ENCODE measurements at places on chromosomes 11 and 22.

DNA sequence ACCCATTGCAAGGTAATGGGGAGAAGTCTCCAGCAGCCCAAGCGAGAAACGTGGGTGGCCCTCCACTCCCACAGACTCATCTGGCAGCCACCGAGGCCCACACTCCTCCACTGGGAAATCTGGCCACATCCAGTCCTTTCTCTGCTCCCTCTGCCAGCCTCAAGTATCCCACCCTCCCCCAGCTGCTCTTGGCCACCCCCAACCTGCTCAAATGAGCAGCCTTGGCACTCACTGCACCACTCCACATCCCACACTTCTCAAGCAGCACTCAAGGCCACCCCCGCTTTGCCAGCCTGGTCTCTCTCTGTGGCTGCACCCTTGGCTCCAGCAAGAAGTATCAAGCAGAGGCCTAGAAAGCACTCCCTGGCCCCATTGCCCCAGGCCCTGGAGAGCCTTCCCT is 28.2 kb downstream of the SLC22A12 start:
- H3K4me1 ChIP-seq = peaks cover 7% of the 10 kb centered on the region
- DNase-seq = no peak
- no peaks in the 10 kb centered on the region for H3K36me3 ChIP-seq
- H3K4me3 ChIP-seq = no peak overlapping the region

DNA sequence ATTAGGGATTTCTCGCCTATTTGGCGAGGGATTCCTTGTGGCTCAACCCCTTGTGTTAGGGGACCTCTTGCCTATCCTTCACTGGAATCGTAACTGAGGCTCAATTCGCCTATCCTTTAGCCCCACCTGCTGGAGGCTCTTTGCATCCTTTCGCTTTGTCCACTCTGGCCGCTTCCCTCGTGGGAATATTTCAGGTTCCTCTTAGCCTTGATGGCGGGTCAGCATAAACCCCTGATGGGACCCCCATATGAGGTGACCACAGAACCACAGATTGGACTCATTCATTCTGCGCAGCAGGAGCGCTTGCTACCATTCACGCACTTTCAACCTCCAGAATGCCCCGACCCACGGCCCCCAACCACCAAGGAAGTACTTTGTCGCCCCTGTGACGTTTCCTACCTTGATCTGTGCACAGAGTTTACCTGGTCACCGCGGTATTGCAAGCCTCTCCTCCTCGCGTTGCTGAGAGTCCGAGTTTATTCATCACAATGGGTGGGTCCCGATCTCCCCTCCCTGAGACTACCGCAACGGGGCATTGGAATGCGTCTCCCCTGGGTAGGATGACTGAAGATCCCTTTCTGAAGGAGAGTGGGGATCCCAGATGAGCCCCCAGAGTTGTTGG is at the start of gene OR52N2:
Gene OR52N2 (plus strand): TSS at position 425 of the 622 bp plus-strand sequence. CDS start 11,412 bp downstream, outside the sequence.
- peaks cover 41% of the 10 kb centered on the region for H3K27me3 ChIP-seq
- H3K36me3 ChIP-seq = peaks cover 4% of the 10 kb centered on the region
- peak within 1 kb of the TSS; percentile 75 for H3K27ac ChIP-seq
- H3K4me3 ChIP-seq = peak within 1 kb of the TSS; percentile 95
- H3K4me1 ChIP-seq = peaks cover 12% of the 10 kb centered on the region
- DNase-seq = peak; percentile 58

DNA sequence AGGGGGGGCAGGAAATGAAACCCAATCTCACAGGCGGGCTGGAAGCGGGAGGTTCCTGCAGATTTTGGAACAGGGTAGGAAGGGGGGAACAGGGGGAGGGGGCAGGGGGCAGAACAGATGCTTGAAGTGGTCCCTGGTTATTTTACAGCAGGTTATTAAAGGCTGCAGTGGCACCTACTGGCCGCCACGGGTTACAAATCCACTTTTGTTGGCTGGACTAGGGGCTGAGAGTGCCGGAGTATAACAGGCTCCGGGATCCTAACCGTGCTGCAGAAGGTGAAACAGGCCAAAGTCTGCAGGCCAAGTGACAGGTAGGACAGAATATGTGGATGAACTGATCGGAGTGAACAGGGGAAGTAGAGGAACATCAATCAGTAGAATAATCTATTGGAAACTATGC is 2.5 kb downstream of the ROBO3 start:
- H3K27ac ChIP-seq = no peak overlapping the region
- H3K36me3 ChIP-seq = peaks cover 10% of the 10 kb centered on the region
- peaks cover 37% of the 10 kb centered on the region for H3K4me1 ChIP-seq
- no peak for DNase-seq
- H3K27me3 ChIP-seq = peaks cover 89% of the 10 kb centered on the region
- peak overlapping the region; percentile 71 for H3K4me3 ChIP-seq

GRCh38 chr11:29480981-29481380 is 535.8 kb downstream of the KCNA4 start:
- no peaks in the 10 kb centered on the region for H3K4me1 ChIP-seq
- H3K36me3 ChIP-seq = no peaks in the 10 kb centered on the region
- no peaks in the 10 kb centered on the region for H3K27me3 ChIP-seq
- DNase-seq = no peak

DNA sequence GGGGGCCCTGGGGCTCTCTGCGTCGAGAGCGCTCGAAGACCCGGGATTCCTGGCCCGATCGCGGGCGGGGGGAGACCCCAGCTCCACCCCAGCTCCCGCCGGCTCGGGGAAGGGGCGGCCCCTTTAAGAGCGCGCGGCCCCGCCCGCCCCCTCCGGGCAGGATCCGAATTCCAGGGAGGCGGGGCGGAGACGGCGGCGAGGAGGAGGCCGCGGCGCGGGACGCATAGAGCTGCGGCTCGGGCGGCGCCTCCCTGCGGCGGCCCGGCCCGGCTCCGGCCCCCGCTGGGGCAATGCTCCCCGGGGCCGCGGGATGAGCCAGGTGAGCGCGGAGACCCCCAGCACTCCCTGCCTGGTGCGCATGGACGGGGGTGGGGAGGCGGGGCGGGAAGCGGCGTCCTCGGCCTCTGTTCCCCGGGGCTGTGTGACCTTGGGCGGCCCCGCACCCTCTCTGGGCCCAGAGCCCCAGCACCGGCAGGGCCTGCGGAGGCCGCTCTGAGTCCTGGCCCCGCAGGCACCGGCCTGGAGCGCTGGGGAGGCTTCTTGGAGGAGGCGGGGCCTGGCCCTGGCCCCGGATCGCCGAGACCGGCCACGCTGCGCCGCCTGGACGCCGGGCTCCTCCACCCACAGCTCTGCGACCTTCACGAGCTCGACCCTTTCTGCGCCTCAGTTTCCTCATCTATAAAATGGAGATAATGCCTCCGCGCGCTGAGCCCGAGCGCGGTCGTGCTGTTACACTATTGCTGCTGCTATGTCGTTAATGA is 565 bp downstream of the GAS2L1 start:
- H3K27ac ChIP-seq = peak overlapping the region; percentile 80
- H3K4me1 ChIP-seq = peaks cover 19% of the 10 kb centered on the region
- DNase-seq = peak; percentile 39
- H3K36me3 ChIP-seq = no peaks in the 10 kb centered on the region

- H3K27me3 ChIP-seq = no peaks in the 10 kb centered on the region
- no peak for DNase-seq
- H3K4me3 ChIP-seq = no peak overlapping the region
- no peaks in the 10 kb centered on the region for H3K36me3 ChIP-seq
- H3K27ac ChIP-seq = no peak overlapping the region
Observed at GRCh38 chr11:133555034-133555433, 22.7 kb upstream of the OPCML start.

DNA sequence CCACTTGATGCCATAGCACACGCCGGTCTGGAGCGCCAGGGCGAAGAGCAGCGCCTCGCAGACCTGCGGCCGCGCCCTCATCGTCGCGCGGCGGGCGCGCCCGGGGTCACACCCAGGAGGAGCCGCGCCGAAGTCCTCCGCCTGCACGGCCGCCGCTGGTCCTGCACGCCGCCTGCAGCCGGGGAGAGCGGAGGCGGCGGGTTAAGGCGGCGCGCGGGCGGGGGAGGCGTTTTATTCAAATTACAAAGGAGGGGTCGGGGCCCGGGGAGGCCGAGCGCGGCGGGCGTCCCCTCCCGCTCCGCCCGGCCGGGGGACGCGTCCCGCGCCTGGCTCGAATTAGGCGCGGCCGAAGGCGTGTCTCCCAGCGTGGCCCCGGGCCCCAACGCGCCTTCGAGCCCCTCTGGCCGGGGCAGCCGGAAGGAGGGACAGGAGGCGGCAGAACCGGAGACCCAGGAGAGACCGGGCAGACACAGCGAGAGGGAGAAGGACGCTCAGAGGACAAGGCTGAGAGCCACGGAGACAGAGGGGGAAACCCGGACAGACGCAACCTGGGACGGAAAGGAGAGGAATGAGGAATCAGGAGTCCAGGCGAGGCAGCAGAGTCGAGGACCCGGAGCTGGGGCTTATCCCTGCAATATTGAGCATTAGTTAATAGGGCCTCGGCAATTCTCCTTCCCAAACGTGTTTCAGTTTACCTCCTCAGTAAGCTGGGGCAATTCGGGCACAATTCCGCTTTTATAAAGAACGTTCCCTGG is at the start of gene WNT11:
Gene WNT11 (minus strand): TSS at position 176 of the 755 bp plus-strand sequence. CDS start 95 bp downstream, at position 81.
- peak; percentile 21 for DNase-seq
- H3K27me3 ChIP-seq = peaks cover 36% of the 10 kb centered on the region
- peaks cover 2% of the 10 kb centered on the region for H3K36me3 ChIP-seq
- peak within 1 kb of the TSS; percentile 70 for H3K27ac ChIP-seq
- peaks cover 15% of the 10 kb centered on the region for H3K4me1 ChIP-seq

DNA sequence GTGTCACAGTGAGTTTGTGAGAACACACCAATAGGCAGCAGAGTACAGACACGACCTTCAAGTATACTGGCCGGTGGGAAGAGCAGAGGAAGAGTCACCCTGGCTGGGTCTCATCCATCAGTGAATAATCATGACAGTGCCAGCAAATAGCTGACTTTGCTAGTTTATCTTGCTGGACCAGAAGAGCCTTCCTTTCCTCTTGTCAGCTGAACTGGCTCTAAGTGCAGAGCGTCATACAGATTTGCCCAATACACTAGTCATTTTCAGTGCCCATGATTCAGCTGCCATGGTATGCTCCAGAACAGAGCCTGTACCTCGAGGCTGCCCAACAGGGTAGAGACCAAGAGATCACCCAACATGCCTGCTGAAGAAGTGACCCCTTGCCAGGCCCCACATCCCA is 82.9 kb upstream of the TBCEL start:
- H3K27ac ChIP-seq = no peak overlapping the region
- DNase-seq = no peak
- H3K4me1 ChIP-seq = no peaks in the 10 kb centered on the region
- H3K27me3 ChIP-seq = peaks cover 43% of the 10 kb centered on the region
- peaks cover 3% of the 10 kb centered on the region for H3K36me3 ChIP-seq
- H3K4me3 ChIP-seq = no peak overlapping the region

DNA sequence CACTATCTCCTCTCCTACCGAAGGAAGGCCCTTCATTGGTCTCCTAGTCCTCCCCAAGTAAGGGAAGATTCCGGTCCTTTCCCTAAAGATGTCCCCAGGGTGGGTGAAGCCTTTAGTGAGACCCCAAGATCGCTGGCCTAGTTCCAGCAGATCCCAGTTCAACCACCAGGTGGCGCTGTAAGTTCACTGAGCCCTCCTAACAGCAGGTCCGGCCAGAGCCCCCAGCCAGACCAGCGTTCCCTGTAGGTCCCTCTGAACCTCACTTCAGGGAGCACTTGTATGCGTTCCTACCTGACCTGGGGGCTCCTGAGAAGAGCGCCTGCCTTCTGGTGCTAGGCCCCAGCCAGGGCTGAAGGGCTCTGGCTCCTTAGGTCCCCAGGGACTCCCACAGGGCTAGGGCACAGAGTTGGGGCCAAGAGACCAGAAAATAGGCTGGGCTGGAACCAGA is 38.1 kb downstream of the LMO1 start:
- H3K27ac ChIP-seq = no peak overlapping the region
- peaks cover 5% of the 10 kb centered on the region for H3K4me1 ChIP-seq
- H3K36me3 ChIP-seq = no peaks in the 10 kb centered on the region
- no peak overlapping the region for H3K4me3 ChIP-seq

DNA sequence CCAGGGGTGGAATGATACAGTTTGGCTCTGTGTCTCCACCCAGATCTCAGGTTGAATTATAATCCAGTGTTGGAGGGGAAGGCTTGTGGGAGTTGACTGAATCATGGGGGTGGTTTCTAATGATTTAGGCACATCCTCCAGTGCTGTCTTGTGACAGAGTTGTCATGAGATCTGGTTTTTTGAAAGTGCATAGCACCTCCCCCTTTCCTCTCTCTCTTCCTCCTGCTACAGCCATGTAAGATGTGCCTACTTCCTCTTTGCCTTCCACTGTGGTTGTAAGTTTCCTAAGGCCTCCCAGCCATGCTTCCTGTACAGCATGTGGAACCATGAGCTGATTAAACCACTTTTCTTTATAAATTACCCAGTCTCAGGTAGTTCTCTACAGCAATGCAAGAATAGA is 45.1 kb downstream of the THAP12 start:
- peaks cover 36% of the 10 kb centered on the region for H3K4me1 ChIP-seq
- H3K27ac ChIP-seq = no peak overlapping the region
- H3K36me3 ChIP-seq = no peaks in the 10 kb centered on the region

DNA sequence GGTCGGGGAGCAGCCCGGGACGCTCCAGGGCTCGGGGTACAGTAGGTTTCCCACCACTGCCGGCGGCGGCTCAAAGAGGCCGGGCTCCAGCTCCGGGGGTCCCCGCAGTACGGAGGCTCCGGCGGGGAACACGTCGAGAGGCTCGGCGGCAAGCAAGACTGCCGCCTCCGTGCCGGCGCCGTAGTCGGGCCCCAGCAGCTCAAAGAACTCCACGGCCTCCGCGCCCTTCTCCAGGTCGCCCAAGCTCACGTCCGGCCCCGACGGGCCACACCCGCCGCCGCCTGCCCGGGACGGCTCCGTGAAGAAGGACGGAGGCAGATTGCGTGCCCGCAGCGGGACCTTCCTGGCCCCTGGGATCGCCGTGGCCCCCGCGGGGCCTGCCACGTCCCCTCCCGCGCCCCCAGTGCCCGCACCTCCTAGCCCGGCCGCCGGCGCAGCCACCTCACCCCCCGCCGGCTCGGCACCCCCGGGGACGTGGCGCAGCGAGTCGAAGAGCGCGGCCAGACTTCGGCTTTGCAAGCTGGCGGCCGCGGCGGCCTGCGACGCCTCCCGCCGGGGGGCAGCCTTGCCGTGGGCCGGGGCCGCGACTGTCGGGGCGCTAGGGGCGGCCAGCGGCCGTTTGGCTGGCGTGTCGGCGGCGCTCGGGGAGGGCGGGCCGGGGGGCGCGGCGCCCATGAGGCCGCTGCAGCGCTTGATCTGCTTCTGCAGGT is 775 bp downstream of the FAM181B start:
- peaks cover 4% of the 10 kb centered on the region for H3K4me1 ChIP-seq
- peaks cover 82% of the 10 kb centered on the region for H3K27me3 ChIP-seq
- H3K36me3 ChIP-seq = peaks cover 7% of the 10 kb centered on the region
- no peak for DNase-seq
- H3K4me3 ChIP-seq = peak overlapping the region; percentile 69

GRCh38 chr11:5928811-5929210 is 13.2 kb upstream of the OR56A3 start:
- H3K4me1 ChIP-seq = no peaks in the 10 kb centered on the region
- H3K27me3 ChIP-seq = no peaks in the 10 kb centered on the region
- no peak overlapping the region for H3K4me3 ChIP-seq

All from T-helper 17 cell (primary cell).